Motor neuron (in vitro differentiated cells): ENCODE measurements at places on chromosomes 12 and 14.

- ATAC-seq, result no peak
Observed at GRCh38 chr14:101113108-101113612, 209.6 kb upstream of the RTL1 start.

DNA sequence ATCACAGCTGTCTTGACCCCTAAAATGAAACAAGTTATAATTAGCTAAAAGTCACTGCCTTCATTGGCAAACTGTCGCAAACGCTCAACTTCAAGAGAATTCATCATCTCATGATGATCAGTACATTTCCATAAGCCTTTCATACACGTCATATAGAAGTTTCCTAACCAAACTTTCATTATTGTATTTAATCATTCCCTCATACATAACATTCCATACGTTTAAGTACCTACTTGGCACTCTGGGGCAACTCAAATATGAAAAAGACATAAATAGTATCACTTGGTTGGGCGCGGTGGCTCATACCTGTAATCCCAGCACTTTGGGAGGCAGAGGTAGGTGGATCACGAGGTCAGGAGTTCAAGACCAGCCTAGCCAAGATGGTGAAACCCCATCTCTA lies 12.4 kb upstream of the PPP2R5E start:
- no peak for ATAC-seq

- no peak for ATAC-seq
Observed at GRCh38 chr12:20805921-20806320, 4.6 kb upstream of the SLCO1B3 start.

GRCh38 chr12:19744705-19745218 lies 305.5 kb downstream of the AEBP2 start:
- ATAC-seq, result no peak

DNA sequence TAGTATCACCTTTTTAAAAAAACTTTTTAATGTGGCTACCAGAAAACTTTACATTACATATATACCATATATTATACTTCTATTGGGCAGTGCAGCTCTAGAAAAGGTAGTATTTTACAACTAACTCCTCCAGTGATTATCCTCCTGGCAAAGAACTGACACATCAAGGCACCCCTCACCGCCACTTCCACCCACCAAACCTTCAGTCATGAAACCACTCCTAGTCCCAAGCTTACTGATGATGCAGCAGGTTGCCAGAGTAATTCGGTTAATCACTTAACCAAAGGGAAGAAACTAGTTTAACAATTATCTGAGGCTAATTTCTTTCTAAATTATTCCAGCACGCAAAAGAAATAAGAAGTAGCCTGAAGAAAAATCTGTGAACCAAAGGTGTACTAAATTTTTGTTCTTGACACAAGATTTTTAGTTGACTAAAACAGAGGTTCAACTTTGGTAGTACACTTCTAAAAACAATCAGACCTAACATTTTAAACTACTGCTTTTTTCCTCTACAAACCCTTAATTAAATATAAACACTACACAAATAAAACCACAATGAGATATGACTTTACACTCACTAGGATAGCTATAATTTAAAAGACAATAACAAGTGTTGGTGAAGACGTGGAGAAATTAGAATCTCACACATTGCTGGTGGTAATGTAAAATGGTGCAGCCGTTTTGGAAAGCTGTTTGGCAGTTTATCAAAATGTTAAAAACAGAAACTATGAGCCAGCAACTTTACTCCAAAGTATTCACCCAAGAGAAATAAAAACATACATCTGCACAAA lies 16.7 kb downstream of the SPPL3 start:
- ATAC-seq, result no peak

- no peak for ATAC-seq
Observed at GRCh38 chr12:132437252-132437932, 52.6 kb upstream of the FBRSL1 start.
